ENCODE measurements at places on chromosomes 11 and 22.

GRCh38 chr22:23279781-23280180, 99.5 kb downstream of the BCR start:
- no peak for DNase-seq

- no peak for DNase-seq
Observed at GRCh38 chr11:123073343-123074057, 11.6 kb upstream of the HSPA8 start.

- no peak for DNase-seq
Observed at GRCh38 chr11:36890121-36890679, 292.2 kb upstream of the RAG2 start.

GRCh38 chr11:19040051-19040450, 20.5 kb downstream of the MRGPRX2 start:
- no peak for DNase-seq

DNA sequence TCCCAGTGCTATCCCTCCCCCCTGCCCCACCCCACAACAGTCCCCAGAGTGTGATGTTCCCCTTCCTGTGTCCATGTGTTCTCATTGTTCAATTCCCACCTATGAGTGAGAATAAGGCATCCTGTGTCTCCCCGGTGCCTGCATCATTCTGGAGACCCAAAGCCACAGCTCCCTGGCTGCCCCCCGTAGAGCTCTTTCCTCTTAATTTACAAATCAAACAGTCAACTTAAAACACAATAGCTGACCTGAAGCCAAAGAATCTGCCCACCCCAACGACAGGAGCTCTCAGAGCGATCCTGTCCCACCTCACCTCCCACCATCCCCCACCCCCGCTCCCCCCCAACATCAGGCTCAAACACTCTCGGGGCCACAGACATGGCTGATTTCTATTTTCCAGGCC, 558.3 kb downstream of the BRD1 start:
- no peak for DNase-seq

DNA sequence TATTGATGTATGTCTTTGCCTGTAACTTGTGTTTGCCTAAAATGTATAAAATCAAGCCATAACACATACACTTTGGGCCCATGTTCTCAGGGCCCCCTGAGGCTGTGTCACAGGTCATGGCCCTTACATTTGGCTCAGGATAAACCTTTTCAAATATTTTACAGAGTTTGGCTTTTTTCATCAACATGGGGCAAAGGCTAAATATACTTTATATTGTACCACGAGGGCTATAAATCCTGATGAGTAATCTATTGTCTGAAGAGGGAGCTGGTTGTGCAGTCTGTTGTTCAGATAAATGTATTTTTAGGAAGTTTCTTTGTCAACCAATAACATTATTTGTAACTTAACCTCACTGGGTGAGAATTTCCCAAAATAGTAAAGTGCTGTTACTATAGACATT, 404.6 kb upstream of the DDI1 start:
- DNase-seq, result no peak

DNA sequence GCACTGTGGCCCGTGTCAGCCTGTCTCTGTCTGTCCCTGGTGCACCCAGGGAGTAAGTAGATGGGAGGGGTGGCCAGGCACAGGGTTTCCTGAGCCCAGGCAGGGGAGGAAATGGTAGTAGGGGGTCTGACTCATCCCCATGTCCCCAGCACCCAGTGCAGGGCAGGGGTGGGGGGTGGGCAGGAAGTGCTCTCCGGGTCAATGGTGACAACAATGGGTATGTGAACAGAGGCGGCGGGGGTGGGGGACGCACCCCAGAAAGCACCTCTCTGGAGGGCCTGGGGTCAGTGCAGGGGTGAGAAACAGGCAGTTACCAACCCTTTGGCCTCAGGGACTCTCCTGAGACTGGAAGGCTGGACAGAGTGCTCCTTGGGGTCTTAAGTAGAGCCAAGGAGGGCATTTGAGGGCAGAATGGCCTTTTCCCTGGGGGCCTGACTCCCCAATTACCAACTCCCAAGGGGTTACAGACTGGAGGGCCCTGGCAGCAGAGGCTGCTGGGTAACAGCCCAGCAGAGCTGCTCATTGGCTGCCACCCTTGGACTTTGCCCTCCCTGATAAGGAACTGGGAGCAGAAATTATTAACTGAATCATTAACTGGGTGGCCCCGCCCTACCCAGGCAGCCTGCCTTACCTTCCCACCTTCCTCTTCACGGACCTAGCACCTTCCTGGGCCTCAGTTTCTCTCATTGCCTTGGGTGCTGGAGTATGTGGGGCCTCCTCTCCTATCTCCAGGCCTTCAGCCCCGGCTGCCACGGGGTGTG, 4.2 kb downstream of the MYRF start:
- DNase-seq, result peak; percentile 52

- DNase-seq, result no peak
Observed at GRCh38 chr11:32056438-32056837, 34.4 kb upstream of the RCN1 start.

- DNase-seq, result no peak
Observed at GRCh38 chr11:8075119-8075726, 5.8 kb upstream of the TUB start.

- no peak for DNase-seq
Observed at GRCh38 chr11:36419791-36420424, 90.2 kb downstream of the TRAF6 start.

DNA sequence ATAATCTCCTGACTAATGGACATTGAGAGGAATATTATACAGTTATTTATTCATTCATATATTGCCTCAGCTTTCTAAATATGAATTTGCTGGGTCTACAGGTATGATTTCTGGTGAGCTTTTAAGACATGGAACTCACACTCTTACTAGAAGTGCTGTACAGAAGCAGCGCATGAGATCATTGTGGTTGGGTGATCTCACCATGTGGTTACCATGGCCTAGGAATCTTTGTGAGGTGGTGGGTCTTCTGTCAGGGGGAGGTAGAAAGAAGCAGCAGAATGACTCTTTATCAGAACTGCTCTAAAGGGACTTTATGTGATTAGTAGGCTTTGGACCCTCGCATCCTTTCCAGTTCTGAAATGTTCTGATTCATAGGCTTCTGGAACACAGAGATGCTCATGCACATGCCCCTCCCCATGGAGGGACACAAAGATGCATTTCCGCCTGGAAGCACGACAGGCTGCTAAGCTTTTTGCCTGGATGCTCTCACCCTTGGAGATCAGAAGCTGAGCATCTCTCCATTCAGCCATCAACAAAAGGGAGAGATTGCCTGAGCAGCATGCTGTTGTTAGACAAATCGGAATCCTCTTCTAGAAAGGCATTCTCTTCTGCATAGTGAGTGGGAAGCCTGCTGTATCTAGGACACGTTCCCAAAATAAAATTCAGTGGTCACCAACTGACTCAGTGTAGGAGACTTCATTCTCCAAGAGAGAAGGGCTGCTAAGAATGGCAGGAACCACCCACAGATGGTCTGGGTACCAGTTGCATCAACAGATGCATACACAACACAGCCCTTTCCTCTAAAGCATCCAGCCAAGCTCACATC, 51.3 kb downstream of the KIRREL3 start:
- no peak for DNase-seq

Measured in activated T-cell treated with anti-CD3 and anti-CD28 coated beads, Interleukin-2, amount 50 U/mL, for 48 hours (primary cell).